ENCODE measurements at places on chromosomes 16 and 17.

DNA sequence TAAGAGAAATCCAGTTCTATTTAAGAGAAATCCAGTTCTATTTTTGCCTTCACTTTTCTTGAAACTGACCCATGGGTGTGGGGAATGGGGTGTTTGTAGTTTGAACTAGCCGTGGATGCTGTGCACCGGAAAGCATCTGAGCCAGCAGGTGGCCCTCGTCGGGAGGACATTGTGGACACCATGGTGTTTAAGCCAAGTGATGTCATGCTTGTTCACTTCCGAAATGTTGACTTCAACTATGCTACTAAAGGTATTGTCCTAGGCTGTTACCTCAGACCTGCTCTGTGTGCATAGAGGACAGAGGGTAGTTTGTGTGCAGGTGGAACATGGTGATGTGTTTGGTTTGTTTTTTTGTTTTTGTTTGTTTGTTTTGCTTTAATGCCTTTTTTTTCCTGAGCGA lies 3.3 kb downstream of the ATXN2L start:
- no peak for DNase-seq

DNA sequence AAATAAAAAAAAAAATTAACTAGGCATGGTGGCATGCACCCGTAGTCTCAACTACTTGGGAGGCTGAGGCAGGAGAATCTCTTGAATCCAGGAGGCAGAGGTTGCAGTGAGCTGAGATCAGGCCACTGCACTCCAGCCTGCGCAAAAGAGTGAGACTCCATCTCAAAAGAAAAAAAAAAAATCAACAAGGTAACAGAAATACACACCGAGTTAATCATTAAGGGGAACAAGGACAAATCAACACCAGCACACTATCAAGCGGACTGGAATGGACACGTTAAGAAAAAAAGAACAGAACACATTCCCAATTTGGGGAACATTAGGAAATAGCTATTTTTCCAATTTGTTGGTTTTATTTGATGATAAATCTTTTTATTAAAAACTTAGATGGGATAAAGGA lies 28.4 kb upstream of the GLG1 start:
- DNase-seq: no peak

GRCh38 chr16:73150786-73151185 lies 102.9 kb upstream of the ZFHX3 start:
- no peak for DNase-seq

DNA sequence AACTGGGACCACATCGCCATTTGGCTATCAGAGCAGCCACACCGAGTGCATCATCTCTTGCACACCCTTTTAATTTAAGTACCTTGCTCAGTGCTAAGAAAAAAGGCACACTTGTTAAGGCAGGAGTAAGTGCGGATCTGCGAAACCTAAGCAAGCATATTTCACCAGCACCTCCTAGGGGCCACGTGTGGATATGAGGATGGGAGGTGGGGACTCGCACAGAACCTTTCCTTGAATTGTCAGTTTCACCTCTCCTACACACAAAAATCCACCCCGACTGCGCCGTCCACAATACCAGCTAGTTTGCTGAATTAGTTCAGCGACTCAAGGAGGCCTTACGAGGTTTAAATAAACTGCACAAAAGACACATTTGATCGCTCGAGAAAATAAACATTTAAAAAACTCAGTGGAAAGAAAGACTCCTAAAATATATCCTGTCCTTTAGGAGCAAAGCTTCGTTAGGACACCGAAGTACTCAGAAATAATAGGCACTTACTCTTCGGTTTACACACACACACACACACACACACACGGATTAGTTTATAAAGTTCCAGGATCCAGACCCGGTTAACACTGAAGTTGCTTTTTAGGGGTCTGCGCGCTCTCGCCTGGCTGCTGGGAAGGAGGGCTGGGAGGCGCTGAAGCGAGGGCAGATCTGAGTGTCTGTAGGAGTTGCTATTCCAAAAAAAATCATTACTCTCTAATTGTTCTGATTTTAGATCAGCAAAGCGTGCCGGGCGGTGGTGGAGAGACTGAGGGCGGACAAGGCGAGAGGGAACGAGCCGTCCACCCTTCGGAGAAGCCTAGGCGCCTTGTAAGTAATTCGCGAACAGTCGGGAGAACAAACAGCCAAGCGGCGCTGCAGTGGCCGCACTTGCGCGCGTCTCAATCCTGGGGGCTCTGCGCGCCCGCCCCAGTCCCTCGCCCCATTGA lies 1.0 kb upstream of the KCNJ2 start:
- no peak for DNase-seq

DNA sequence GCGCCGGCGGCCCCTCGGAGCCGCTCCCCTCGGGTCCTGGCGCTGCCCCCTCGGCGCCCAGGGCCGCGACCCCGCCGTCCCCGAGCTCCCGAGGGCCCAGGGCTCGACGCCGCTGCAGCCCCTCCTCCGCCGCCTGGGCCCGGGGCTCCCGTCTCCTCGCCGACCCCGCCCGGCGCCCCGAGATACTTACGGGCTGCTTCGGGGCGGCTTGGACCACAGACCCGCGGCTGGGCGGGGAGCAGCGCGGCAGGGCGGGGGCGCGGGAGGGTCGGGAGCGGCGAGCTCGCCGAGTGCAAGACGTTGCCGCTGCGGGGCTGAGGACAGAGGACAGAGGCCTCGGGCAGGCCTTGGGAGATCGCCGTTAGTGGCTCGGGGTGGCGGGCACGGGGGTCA lies 290 bp downstream of the TOB1 start:
- DNase-seq: no peak

GRCh38 chr17:43766413-43767052 lies 7.9 kb upstream of the SOST start:
- DNase-seq: no peak

GRCh38 chr16:68128577-68129305 lies 43.6 kb downstream of the NFATC3 start:
- no peak for DNase-seq

- no peak for DNase-seq
These were observed 6.9 kb downstream of the SLC16A3 start for GRCh38 chr17:82235775-82236141.

GRCh38 chr16:75621170-75621477 lies 2.0 kb downstream of the ADAT1 start:
- DNase-seq: no peak

- no peak for DNase-seq
These were observed 9.5 kb upstream of the USP10 start for GRCh38 chr16:84690088-84690819.

DNA sequence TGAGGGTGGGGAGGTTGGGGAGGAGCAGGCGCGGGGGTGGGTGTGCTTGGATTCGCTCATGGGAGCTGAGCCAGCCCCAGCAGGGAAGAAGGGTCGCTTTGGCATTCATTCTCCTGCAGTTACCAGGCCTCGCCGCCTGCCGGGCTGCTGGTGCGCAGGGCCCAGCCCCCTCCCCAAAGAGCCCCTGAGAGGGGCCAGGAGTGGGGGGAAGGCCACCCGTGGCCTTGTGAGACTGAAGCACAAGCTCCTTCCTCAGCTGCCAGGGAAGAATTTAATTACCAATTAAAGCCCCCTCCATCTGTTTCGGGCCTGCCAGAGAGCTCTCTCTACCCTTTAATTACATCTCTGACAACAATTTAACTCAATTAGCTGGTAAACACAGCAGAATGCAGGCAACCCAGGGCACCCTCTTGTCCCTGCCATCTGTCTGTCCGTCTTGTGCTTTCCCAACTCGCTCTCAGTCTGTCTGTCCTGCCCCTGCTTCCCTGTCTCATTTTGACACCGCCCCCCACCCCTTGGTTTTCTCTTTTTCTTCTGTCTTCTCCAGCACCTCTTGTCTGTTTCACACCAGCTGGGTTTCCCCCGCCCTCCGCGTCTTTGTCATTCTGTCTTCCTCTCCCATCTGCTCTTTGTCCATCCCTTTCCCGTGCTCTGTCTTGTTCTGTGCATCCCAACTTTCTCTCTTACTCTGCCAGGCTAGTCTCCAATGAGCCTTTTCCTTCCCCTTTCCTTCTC lies 32.7 kb downstream of the CDK5RAP3 start:
- no peak for DNase-seq

- DNase-seq: no peak
These were observed 159.1 kb downstream of the WWOX start for GRCh38 chr16:78258375-78259065.

DNA sequence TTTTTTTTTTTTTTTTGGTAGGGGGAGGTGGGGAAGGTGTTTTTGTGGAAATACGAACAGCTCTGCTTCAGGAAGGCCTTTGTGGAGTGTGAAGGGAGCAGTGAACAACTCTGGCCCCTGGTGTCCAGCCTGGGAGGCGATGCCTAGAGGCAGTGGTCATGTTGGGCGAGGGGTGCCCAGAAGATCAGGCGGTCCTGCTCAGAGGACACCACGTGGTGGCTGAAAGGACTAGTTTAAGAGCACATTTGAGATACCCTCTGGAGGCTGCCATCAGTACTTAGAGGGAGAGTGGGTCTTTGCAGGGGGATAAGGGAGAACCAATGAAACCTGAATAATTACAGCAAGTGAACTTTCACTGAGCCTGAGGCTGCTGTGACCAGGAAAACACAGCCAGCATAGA lies 40.1 kb upstream of the RHOT1 start:
- DNase-seq: no peak

GRCh38 chr16:48676836-48677235 lies 66.9 kb upstream of the N4BP1 start:
- DNase-seq: no peak

GRCh38 chr16:11992586-11993524 lies 16.3 kb downstream of the SNX29 start:
- no peak for DNase-seq

DNA sequence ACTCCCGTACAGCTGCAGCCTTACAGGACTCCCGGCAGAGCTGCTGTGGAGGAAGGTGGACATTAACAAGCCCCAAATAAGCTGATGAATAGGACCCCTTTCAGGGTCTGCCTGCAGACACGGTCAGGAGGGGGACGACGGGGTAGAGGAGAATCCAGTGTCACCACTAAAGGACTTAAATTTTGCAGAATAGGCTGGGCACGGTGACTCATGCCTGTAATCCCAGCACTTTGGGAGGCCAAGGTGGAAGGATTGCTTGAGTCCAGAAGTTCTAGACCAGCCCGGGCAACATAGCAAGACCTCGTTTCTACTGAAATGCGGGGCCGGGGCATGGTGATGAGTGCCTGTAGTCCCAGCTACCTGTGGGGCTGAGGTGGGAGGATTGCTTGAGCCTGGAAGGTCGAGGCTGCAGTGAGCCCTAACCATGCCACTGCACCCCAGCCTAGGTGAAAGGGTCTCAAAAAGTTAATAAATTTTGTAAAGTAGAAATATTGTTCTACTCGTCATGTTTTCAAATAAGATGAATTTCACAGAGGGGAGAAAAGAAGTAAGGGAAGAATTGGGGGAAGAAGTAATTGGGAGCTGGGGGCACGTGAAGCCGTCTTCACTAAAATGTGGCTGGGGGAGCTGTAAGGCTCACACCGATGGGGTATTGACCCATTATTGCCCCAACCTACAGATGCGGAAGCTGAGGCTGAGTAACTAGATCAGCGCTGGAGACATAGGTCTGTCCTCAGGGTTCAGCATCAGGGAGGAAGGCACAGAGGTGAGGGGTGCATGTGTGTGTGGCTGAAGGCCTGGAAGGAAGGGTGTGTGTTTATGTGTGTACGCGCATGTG lies 4.7 kb downstream of the LITAFD start:
- no peak for DNase-seq

DNA sequence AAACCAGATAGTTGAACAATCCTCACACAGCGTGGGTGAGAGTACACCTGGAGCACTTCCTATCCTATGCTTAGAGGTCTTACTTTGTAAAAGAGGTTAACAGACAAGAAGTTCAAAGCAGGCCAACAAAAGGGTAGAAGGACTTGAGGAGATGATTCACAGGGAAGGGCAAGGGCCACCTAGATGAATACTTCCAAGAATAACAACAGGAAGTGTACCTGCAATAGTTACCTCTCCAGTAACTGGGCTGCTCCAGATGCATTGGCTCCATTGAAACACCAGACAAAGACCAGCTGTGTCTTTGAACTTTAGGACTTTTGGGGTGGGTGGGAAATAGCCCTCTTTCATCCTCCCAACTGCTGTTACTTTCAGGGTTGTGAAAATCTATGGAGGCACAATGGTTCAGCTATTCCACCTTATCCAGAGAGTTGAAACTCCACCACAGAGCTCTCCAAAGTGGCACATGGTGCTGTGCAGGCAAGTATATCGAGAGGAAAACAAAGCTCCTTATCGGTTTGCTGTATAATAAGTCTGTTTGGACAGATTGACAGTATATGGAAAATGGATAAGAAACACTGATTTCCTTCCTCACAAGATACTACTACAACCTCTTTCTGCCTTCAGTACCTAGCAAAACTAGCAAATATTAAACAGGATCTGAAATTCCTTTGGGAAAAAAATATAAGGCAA lies 22.7 kb downstream of the RNF43 start:
- DNase-seq: no peak

- DNase-seq: no peak
These were observed 2.4 kb upstream of the RHBDF1 start for GRCh38 chr16:74747-75334.

Data from cortex of kidney (tissue), 1 donor.